Suprapubic skin (tissue), 4 donors: ENCODE measurements at places on chromosomes 2 and 18.
A peak's percentile ranks its signal among the peaks of the same experiment; 100 is the strongest.

DNA sequence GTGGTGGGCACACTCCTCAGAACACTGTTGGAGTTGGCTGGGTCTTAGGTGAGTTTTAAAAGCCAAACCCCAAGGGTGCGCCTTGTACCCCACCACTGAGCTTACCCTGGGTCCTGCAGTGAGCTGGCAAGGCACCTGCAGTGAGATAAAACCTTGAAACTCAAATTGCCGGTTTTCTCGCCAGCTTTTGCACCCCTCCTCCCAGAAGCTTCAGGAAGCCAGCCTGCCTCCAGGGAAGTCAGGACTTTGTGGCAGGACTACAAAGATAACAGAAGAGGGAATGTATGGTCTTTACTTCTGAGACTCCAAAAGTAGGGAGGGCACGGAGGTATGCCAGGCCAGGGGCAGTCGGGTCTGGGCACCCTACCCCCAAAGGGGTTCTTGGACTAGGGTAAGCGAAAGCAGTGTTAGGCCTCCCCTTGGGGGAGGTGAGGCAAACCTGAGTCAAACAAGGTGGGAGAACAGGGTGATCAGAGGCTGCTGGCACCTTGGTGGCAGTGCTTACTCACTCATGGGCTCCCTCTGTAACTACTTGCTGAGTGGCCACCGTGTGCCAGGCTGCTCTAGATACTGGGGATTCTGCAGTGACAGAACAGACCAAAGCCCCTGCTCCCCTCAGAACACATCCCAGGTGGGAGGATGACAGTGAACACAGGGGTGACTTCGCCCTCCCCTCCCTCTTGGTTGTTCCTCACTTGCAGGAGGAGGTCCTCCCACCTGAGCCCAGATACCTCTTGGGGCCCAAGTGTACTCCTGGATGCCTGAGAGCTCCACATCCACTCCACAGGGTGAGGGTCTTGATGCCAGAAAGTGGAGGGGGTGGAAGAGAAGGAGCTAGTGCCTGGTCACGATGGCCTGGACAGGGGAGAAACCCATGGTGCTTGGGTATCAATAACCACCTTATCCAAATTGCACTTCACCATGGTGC lies 69.3 kb upstream of the RGPD5 start:
- no peaks in the 10 kb centered on the region for H3K27me3 ChIP-seq
- DNase-seq, result peak; percentile 44
- H3K4me1 ChIP-seq, result peaks cover 25% of the 10 kb centered on the region
- H3K27ac ChIP-seq, result no peak overlapping the region
- no peak overlapping the region for H3K4me3 ChIP-seq
- no peaks in the 10 kb centered on the region for H3K36me3 ChIP-seq

DNA sequence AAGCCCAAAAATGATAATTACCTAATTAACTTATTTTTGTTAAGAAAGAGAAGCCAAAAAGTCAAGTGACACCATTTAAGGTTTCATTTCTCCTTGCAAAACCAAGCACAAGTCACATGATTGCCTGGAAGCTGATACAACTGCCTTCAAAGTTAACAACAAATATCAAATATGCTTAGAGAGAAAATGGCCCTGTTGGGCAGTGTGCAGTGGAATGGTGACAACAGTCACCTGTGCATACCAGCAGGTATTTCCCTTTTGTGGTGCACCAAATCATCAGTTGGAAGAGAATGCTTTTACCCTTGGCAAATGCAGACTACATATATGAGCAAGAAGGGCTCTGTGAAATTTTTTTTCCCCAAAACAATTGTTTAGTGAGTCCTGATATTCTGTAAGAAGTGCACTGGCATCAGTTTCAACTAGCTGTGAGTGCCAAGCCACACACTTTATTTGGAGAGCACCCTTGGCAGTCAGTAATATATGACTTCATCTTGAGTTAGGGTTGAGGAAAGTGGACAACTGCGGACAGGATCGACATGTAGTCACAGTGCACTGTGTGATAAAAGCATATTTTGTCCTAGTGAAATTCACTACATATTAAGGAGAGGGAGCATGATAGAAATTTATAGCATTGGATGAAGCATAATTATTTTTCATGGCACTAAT lies 74.9 kb upstream of the DOCK10 start:
- H3K4me1 ChIP-seq, result no peaks in the 10 kb centered on the region
- no peaks in the 10 kb centered on the region for H3K36me3 ChIP-seq
- H3K27ac ChIP-seq, result no peak overlapping the region

GRCh38 chr2:6994536-6995128 lies 77.4 kb downstream of the RNF144A start:
- H3K4me3 ChIP-seq, result no peak overlapping the region
- no peak for DNase-seq
- H3K27ac ChIP-seq, result no peak overlapping the region
- H3K4me1 ChIP-seq, result peaks cover 4% of the 10 kb centered on the region
- H3K36me3 ChIP-seq, result no peaks in the 10 kb centered on the region

- peaks cover 42% of the 10 kb centered on the region for H3K27me3 ChIP-seq
- H3K4me1 ChIP-seq, result peaks cover 12% of the 10 kb centered on the region
- no peaks in the 10 kb centered on the region for H3K36me3 ChIP-seq
- DNase-seq, result no peak
- no peak overlapping the region for H3K27ac ChIP-seq
These were observed 42.9 kb downstream of the CDCA7 start for GRCh38 chr2:173397539-173397938.

DNA sequence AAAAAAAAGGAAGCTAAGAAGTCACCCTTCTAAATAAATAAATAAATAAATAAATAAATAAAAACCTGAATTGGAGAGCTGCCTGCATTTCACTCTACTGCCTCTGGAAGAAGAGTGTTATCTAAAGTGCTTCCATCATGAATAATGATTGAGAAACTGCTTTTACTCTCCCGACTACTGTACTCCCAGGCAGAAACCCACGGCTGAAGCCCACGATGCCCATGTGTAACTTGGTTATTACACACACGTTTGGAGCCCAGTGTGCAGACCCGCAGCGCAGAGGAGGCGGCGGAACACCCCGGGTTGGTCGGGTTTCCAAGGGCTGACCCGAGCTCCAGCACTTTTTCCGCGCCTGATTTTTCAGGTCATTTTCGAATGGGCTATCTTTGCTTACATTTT lies 697 bp upstream of the SPATS2L start:
- no peak for DNase-seq
- peak overlapping the region; percentile 98 for H3K4me3 ChIP-seq
- no peaks in the 10 kb centered on the region for H3K36me3 ChIP-seq

GRCh38 chr2:233173115-233173514 lies 78.4 kb upstream of the ATG16L1 start:
- no peaks in the 10 kb centered on the region for H3K4me1 ChIP-seq
- H3K4me3 ChIP-seq, result no peak overlapping the region
- no peak overlapping the region for H3K27ac ChIP-seq
- no peak for DNase-seq
- H3K36me3 ChIP-seq, result peaks cover 9% of the 10 kb centered on the region
- no peaks in the 10 kb centered on the region for H3K27me3 ChIP-seq

- no peaks in the 10 kb centered on the region for H3K27me3 ChIP-seq
- no peak for DNase-seq
- H3K4me1 ChIP-seq, result peaks cover 2% of the 10 kb centered on the region
- H3K27ac ChIP-seq, result no peak overlapping the region
These were observed 76.5 kb downstream of the ZNF521 start for GRCh38 chr18:25275412-25276001.

- peak overlapping the region; percentile 99 for H3K27ac ChIP-seq
- no peaks in the 10 kb centered on the region for H3K27me3 ChIP-seq
- no peak overlapping the region for H3K4me3 ChIP-seq
- no peaks in the 10 kb centered on the region for H3K36me3 ChIP-seq
- peaks cover 44% of the 10 kb centered on the region for H3K4me1 ChIP-seq
These were observed 3.5 kb downstream of the PCBP1 start for GRCh38 chr2:70090706-70091334.

GRCh38 chr2:46849721-46850556 lies 65.7 kb downstream of the MCFD2 start:
- peaks cover 69% of the 10 kb centered on the region for H3K4me1 ChIP-seq
- no peak for DNase-seq
- H3K27ac ChIP-seq, result no peak overlapping the region
- H3K4me3 ChIP-seq, result no peak overlapping the region
- H3K27me3 ChIP-seq, result no peaks in the 10 kb centered on the region

GRCh38 chr2:62216616-62217015 lies 20.7 kb downstream of the B3GNT2 start:
- H3K27me3 ChIP-seq, result no peaks in the 10 kb centered on the region
- no peaks in the 10 kb centered on the region for H3K36me3 ChIP-seq
- no peak for DNase-seq
- no peak overlapping the region for H3K4me3 ChIP-seq
- peaks cover 49% of the 10 kb centered on the region for H3K4me1 ChIP-seq
- H3K27ac ChIP-seq, result peak overlapping the region; percentile 65

DNA sequence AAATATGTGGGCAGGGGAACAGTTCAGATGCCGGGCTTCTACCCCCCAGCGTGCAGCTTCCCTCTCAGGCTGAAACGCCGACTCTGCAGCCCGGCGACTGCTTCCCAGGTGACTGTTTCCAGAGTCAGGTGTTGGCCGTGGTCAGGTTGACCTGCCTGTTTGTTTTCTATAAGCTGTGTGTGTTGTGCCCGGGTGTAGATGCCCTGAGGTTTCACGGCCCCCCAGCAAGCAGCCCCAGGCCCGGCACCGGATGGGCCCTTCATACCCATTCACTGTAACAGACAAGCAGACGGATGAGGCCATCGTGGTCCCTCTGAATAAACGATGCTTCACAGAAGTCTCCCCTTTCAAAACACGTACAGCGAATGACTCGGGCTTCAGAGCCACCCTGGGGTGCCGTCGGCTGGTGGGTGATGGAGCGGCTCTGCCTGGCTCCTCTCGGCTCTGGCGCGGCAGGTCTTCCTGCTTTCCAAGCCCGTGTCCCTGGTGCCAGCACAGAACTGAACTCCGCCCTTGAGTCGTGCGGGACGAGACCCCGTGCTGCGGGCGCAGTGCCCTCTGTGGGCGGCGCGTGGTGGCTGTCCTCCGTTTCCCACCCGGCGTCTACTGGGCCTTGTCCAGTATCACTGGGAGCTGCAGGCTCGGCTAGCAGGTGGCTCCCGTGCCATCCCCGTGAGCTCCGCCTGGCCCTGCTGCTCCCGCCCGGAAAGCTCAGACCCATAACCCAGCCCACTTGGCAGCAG lies 15.0 kb upstream of the KCNG2 start:
- peaks cover 2% of the 10 kb centered on the region for H3K4me1 ChIP-seq
- H3K27ac ChIP-seq, result no peak overlapping the region
- DNase-seq, result no peak
- H3K27me3 ChIP-seq, result peaks cover 70% of the 10 kb centered on the region
- no peaks in the 10 kb centered on the region for H3K36me3 ChIP-seq
- H3K4me3 ChIP-seq, result no peak overlapping the region

GRCh38 chr2:239944694-239945551 lies 80.2 kb downstream of the NDUFA10 start:
- peak; percentile 75 for DNase-seq
- no peaks in the 10 kb centered on the region for H3K36me3 ChIP-seq
- H3K27ac ChIP-seq, result no peak overlapping the region
- H3K4me1 ChIP-seq, result no peaks in the 10 kb centered on the region

GRCh38 chr2:73997813-73998212 lies 13.1 kb downstream of the TET3 start:
- H3K4me3 ChIP-seq, result no peak overlapping the region
- no peak overlapping the region for H3K27ac ChIP-seq
- no peaks in the 10 kb centered on the region for H3K27me3 ChIP-seq

GRCh38 chr18:76363436-76364120 lies 131.5 kb downstream of the ZNF516 start:
- H3K4me1 ChIP-seq, result no peaks in the 10 kb centered on the region
- no peaks in the 10 kb centered on the region for H3K27me3 ChIP-seq
- H3K27ac ChIP-seq, result no peak overlapping the region
- no peak overlapping the region for H3K4me3 ChIP-seq
- peaks cover 58% of the 10 kb centered on the region for H3K36me3 ChIP-seq

GRCh38 chr2:119490653-119491195 lies 33.6 kb downstream of the SCTR start:
- DNase-seq, result no peak
- no peaks in the 10 kb centered on the region for H3K27me3 ChIP-seq
- H3K27ac ChIP-seq, result no peak overlapping the region

DNA sequence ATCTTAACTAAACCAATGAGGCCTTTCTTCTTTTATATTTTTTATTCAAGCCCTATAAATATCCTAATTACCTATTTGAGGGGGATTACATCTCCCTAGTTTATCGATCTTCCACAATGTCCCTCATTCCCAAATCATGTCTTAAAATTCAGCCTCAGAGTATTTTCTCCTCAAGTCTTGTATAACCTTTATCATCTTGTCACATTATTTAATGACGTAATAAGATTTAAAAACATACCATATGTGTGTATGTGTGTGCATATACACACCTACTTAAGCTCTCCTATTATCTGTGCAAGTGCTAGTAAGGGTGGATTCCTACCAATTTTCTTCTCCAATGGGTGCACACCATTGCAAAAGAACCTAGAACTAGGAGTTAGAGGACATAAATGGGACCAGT lies 421.1 kb downstream of the FIGN start:
- no peaks in the 10 kb centered on the region for H3K4me1 ChIP-seq
- DNase-seq, result no peak
- no peaks in the 10 kb centered on the region for H3K27me3 ChIP-seq

DNA sequence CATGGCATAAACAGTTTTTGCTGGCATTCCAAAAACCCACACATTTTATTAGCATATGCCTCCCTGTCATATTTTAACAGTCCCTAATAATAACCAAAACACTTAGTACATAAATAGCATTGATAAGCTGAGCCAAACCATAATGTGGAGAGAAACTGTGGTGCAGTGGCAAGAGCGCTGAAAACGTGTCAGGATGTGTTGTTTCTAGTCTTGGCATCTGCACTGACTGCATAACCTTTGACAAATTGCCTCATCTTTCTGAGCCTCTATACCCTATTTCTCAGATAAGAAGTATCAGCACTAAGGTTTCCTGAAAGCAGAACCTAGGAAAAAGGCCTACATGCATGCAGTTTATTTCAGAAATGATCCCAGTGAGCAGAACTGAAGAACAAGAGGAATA lies 41.4 kb downstream of the RAD51AP2 start:
- no peaks in the 10 kb centered on the region for H3K36me3 ChIP-seq
- H3K27ac ChIP-seq, result no peak overlapping the region
- H3K27me3 ChIP-seq, result no peaks in the 10 kb centered on the region
- peaks cover 7% of the 10 kb centered on the region for H3K4me1 ChIP-seq
- no peak overlapping the region for H3K4me3 ChIP-seq
- DNase-seq, result no peak

DNA sequence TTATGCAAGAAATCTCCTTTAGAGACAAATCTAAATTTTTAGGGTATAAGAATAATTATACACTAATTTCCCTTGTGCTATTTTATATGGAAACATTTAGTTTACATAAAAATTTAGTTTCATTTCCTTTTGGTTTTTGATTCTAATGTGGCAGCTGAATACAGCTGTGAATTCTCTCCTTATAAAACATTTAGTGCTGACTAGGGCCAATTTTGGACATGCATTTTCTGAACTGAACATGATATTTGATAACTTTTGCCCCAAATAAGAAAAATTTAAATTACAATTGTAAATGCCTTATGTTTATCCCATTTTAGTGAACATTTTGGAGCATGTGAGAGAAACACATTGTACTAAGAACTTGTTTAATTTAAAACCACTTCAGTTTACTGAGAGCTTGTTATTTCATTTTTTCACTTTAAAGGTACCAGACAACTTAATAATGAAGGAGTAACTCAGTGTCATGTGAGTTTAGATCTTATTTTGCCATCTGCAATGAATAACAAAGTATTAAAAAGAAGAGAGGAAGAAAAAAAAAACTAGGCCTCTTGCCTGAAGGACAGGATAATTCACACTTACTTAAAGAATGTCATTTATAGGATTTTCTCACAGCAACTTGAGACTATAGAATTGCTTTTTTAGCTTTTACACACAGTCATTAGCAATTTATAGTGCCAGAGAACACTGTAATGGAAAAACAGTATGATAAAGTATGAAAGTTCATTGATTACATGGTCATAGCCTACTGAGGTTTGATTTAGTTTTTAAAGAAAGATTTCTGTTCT lies 209.7 kb downstream of the ERBB4 start:
- H3K36me3 ChIP-seq, result no peaks in the 10 kb centered on the region
- H3K27ac ChIP-seq, result no peak overlapping the region
- no peak for DNase-seq
- no peaks in the 10 kb centered on the region for H3K27me3 ChIP-seq
- H3K4me3 ChIP-seq, result no peak overlapping the region
